ENCODE measurements at places on chromosomes 5 and 9.
A peak's percentile ranks its signal among the peaks of the same experiment; 100 is the strongest.

- no peak for DNase-seq
Measured at GRCh38 chr5:68480335-68480940, 264.9 kb downstream of the PIK3R1 start.

DNA sequence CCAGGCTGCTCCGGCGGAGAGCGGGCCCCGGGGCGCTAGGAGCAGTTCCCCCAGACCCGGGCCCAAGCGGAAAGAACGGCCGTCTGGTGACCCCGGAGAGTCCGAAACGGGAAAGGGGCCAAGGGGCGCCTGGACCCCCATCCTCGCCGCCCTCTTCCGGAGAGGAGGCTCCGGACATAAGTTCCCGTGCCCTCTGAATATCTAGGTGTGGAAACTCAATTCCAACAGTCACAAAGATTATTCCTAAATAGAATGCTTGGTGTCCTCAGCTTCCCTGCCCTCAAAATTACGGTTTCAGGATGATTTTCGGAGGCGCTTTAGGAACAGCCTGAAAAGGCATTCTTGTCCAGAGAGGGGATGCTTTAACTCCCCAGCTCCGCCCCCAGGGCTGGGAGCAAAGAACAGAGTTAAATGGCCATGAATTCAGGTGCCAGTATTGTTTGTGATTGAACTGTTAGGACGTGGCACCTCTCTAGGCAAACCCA, 681 bp upstream of the LHFPL2 start:
- no peak for DNase-seq

- DNase-seq = no peak
Measured at GRCh38 chr5:33725806-33726205, 166.0 kb downstream of the ADAMTS12 start.

GRCh38 chr5:44332285-44332971, 56.8 kb downstream of the FGF10 start:
- peak; percentile 45 for DNase-seq

GRCh38 chr5:96459313-96460121, 26.5 kb upstream of the PCSK1 start:
- no peak for DNase-seq

- peak; percentile 67 for DNase-seq
Measured at GRCh38 chr5:149358294-149358651, 427 bp downstream of the PCYOX1L start.

GRCh38 chr5:40879163-40879942, 29.9 kb upstream of the C7 start:
- DNase-seq = peak; percentile 39

- no peak for DNase-seq
Measured at GRCh38 chr9:98342098-98342819, 86.8 kb upstream of the TBC1D2 start.

DNA sequence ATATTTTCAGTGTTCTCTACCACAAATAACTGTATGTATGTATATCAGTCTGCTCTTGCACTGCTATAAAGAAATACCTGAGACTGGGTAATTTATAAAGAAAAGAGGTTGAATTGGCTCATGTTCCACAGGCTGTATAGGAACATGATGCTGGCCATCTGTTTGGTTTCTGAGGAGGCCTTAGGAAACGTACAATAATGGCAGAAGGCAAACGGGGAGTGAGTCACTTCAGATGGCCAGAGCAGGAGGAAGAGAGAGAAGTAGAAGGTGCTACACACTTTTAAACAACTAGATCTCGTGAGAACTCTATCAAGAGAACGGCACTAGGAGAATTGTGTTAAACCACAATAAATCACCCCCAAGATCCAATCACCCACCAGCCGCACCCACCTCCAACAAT, 121.7 kb downstream of the ADAMTS6 start:
- no peak for DNase-seq

GRCh38 chr5:129904102-129904666, at the start of gene CHSY3:
Gene CHSY3, plus strand, starts transcription at chr5:129904465.
- no peak for DNase-seq

GRCh38 chr5:137587919-137588318, 88.8 kb upstream of the SPOCK1 start:
- DNase-seq = no peak

GRCh38 chr9:137311986-137312851, 10.1 kb upstream of the NRARP start:
- DNase-seq = no peak
